RKO (cell line): ENCODE measurements at places on chromosomes 16 and 17.

DNA sequence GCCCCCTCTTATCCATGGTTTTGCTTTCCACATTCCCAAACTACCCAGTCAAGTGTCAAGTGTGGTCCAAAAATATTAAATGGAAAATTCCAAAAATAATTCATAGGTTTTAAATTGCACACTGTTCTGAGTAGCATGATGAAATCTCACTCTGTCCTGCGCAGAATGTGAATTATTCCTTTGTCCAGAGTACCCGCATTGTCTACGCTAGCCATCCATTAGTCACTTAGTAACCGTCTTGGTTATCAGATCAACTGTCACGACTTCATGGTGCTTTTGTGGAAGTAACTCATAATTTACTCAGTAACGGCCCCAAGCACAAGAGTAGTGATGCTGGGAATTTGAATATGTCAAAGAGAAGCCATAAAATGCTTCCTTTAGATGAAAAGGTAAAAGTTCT is 94.9 kb downstream of the SLC39A11 start:
- DNase-seq, result no peak

DNA sequence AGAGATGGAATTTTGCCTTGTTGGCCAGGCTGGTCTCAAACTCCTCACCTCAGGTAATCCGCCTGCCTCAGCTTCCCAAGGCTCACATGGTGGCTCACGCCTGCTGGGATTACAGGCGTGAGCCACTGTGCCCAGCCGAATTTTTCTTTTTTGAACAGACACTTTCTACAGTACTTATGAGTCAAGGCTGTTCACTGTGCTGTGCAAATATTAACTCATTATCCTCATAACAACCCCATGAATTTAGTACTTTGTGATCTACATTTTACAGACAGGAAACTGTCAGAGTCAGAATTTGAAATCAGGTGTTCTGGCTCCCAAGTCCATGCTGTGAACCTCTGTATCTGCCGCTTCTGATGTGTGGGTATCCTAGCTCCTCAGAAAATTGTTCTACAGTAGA is 25.7 kb upstream of the RASL10B start:
- DNase-seq, result no peak

- DNase-seq, result no peak
Measured at GRCh38 chr17:8401107-8401506, 3.5 kb upstream of the RNF222 start.

GRCh38 chr16:80459331-80459777 is 81.4 kb upstream of the DYNLRB2 start:
- DNase-seq, result no peak

GRCh38 chr17:20896153-20896649 is 146.6 kb downstream of the USP22 start:
- DNase-seq, result no peak

- no peak for DNase-seq
Measured at GRCh38 chr17:36791150-36791941, 145.9 kb upstream of the LHX1 start.

GRCh38 chr17:61362396-61362795 is 37.2 kb upstream of the TBX2 start:
- DNase-seq, result no peak

DNA sequence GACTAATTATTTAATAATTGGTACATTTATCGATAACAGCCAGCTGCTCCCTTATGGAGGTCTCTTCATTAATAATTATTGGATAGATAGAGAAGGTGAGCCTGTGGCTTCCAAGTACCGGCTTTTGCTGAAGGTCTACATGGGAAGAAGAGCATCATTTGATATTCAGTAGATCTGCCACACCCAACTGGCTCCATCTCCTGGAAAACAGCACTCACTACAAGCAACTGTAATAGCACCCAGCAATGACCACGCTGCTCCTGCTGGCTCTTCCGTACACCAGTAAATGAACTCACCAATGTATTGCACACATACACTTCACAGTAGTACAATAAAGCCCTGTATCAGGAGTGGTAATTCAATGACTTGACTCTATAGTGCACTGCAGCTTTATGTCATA is 19.5 kb downstream of the MARVELD3 start:
- DNase-seq, result peak; percentile 72

- no peak for DNase-seq
Measured at GRCh38 chr17:10757067-10757466, 27.2 kb upstream of the TMEM220 start.

DNA sequence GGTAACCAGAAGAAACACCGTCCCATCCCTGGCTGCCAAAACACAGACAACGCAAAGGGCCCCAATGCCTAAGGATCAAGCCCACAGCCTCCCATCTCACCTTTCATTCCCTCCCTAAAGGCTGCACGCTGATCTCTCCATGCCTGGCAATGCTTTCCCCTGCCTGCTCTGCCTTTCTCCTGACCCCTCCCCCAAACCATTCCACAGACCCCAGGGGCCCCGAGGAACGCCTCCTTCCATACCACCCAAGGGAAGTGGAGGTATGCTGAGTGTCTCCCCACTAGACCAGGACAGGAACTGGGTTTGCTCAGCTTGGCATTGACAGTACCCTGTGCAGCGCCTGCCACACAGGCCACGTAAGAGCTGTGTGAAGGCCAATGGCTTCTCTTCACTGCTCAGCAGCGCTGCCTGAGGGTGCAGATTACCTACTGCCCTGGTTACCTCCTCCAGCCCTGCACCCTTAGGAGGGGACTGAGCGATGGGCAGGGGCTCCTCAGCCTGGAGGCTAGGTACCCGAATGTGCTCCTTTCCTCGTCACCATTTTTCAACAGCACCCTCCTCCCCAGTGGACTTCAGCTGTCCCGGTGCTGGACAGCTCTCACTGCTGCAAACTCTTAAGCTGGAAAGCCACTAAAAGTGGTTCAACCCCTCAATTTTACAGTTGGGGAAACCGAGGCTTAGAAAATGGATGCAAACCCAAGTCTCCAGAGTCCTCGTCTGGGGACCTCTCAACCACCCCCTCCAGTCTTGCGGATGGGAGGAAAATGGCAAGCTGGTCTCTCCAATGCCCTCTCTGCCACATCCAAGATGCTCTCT is 45.0 kb downstream of the SRCIN1 start:
- peak; percentile 26 for DNase-seq

GRCh38 chr16:75943705-75944514 is 217.6 kb upstream of the CPHXL start:
- DNase-seq, result no peak

- no peak for DNase-seq
Measured at GRCh38 chr17:11094331-11094730, 146.7 kb upstream of the SHISA6 start.

DNA sequence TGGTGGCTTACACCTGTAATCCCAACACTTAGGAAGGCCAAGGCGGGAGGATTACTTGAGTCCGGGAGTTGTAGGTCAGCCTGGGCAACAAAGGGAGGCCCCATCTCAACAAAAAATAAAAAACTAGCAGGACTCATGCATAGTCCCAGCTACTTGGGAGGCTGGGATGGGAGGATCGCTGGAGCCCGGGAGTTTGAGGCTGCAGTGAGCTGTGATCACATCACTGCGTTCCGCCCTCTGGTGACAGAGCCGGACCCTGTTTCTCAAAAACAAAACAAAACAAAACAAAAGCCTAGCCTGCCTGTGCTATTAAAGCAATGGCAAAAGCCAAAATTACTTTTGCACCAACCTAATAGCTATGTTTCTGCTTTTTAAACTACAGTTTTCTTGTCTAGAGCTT is 1.5 kb downstream of the FCSK start:
- no peak for DNase-seq

- no peak for DNase-seq
Measured at GRCh38 chr16:2904922-2905240, 6.8 kb upstream of the FLYWCH1 start.

DNA sequence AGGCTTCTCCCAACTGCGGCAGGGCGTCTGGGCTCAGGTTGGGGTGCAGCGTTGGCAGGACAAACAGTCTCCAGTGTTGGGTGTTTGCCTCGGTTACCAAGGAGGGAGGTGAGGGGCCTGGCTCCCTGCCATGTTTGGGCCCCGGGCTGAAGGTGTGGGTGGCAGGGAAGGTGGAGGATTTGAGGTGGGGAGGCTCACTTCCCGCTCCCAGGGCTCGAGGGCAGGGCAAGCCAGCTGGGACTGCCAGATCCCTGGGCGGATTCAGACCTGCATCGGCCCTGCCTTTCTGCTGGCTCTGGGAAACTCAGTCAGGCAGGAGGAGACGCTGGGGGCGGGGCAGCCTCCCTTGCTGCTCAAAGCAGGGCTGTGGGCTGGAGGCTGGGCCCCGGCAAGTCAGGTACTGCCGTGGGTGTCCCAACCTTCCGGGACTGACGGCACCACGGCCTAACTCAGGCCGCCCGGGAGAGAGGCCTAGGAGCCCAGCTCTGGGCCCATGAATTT is 31.3 kb upstream of the KRT17 start:
- DNase-seq, result no peak

DNA sequence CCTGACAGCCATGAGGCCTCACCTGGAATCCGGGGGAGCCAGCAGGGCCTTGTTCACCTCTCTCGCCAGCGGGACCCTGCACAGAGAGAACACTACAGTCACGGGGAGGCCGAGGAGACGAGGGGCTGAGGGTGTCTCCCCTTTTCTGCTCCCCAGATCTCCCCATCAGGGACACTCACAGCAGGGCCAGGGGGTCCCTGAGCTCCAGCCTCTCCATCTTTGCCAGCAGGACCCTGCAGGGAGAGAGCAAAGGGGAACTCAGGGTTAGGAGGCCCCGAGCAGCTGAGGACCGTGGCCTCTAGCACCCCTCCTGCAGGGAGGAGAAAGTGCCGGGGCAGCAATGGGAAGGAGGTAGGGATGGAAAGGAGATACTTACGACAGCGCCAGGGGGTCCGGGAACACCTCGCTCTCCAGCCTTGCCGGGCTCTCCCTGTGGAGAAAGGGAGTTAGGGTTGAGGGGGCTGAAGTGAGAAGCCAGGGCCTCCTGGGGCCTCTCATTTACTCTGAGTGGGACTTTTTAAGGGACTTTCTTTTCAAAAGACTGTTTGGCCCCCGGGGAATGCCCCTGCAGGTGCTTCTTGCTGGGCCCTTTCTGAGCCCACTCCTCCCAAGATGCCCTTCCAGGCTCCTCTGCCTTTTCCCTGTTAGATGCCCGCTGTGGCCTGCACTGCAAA is 8.7 kb downstream of the COL1A1 start:
- DNase-seq, result no peak

- DNase-seq, result no peak
Measured at GRCh38 chr17:78736526-78737079, 45.5 kb downstream of the CYTH1 start.

DNA sequence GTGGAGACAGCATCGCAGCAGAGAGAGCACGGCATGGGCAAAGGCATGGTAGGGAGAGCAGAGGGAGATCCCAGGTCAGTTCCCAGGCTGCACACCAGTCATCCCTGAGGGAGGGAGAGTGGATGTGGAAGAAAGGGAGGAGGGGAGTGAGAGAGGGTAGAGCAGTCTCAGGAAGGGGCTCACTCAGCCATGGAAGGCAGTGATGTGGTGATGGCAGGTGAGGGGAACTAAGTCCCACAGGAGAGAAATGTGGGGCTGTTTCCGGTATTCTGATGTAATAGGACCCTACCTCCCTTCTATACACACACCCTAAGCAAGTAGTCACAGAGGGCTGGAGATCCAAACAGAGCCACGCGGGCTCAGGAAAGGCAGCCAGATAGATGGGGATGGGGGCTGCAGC is 500.3 kb upstream of the CDH11 start:
- no peak for DNase-seq

GRCh38 chr16:49701789-49702494 is 154.0 kb downstream of the ZNF423 start:
- DNase-seq, result no peak

GRCh38 chr16:66605979-66606751 is 1.7 kb downstream of the CMTM3 start:
- DNase-seq, result peak; percentile 62

- DNase-seq, result no peak
Measured at GRCh38 chr17:74148446-74148845, 55.0 kb upstream of the RPL38 start.

DNA sequence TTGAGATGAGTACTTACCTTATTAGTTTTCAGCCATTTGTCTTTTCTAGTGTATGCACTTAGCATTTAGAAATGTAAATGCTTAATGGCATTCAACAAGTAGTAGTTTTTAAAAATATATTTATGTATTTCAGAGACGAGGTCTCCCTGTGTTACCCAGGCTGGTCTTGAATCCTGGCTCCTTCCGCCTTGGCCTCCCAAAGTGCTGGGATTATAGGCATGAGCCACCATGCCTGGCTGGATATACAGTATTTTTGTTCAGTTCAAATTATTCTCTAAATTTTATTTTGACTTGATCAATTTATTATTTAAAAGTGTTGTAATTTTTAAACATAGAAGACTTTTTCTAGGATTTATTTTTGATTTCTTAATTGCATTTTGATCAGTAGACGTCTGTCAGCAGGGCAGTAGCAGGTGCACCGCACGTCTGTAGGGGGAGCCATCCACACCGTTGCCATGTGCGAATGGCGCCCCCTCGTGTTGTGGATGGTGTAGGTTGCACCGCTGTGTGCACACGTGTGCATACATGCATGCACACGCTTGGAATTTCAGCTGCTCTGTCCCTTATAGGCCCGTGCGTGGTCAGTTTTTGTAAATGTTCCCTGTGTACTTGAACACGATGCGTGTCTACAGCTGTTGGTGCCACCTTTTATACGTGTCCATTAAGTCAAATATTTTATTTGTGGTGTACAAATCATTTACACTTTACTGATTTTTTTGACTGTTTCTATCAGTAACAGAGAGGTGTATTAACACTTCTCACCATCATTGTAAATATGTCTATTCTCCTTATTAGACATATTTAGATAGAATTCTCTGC is 30.6 kb downstream of the RPTOR start:
- DNase-seq, result peak; percentile 91

GRCh38 chr17:8472663-8473062 is 37.0 kb downstream of the NDEL1 start:
- no peak for DNase-seq

DNA sequence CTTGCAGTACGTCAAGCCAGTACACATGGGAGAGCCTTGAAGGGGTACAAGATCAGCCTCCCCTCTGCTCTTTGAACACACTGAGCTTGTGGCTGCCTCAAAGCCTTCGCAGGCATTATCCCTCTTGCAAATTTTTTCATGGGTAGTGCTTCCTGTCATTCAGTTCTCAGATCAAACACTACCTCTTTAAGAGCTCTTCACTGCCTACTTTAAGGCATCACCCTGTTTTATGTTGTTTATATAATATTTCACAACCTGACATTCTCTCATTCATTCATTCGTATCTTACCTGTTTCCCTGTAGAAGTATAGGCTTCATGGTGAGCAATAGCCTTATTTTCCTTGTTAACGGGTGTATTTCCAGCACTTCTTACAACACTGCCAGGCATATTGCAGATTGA is 269.1 kb downstream of the CDH13 start:
- no peak for DNase-seq

DNA sequence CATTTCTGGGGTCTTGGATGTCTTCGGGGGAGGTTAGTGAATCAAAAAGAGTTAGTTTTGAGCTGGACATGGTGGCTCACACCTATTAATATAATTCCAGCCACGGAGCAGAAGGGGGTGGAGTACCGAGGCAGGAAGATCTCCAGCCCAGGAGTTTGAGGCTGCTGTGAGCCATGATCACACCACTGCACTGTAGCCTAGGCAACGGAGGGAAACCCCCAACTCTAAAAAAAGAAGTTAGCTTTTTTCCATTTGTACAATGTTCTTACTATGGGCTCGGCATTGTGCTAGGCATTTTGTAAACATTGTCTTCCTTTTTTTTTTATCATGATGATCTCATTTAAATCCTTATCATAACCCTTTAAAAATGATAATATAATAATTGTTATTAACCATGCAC is 8.3 kb upstream of the SNF8 start:
- no peak for DNase-seq
